ENCODE measurements at places on chromosomes 4 and X.

- no peak for DNase-seq
These were observed 66.2 kb upstream of the FRAS1 start for GRCh38 chr4:77990904-77991358.

GRCh38 chrX:72394518-72395170 is 88.9 kb upstream of the CITED1 start:
- DNase-seq: no peak

DNA sequence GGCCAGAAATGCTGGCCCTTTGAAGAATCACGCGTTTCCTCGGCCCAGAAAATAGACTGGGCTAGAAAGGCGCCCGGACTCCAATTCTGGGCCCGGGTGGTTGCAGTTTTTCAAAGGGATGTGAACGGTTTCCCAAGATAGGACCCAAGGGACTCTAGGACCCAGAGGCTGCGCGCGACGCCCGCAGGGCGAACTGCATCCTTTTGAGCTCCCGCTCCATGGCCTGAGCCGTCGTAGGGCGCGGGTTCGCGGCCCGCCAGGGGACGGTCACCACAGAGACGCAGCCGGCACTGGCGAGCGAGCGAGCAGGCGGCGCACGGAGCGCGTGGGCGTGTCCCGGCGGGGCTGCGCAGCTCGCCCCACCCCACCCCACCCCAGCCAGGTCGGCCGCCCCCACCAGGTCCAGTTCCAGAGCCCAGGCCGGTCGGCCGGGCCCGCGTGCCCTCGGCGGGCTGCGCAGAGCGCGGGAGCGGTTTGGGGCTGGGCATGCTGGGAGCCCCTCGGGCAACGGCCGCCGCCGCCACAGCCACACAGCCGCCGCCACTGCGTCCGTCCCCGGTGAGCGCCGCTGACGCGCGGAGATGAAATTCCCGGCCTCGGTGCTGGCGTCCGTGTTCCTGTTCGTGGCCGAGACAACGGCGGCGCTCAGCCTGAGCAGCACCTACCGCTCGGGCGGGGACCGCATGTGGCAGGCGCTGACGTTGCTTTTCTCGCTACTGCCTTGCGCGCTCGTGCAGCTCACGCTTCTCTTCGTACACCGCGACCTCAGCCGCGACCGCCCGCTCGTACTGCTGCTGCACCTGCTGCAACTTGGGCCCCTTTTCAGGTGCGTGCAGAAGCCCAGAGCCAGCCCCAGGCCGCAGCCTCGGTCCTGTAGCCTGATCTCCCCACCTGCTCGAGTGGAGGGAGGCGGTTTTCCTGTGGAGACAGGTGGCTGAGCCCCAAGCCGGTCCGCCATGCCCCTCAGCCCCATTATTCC is at the start of gene XK:
Gene XK, plus strand, starts transcription at position 411 of the 979 bp plus-strand sequence. Its CDS starts 171 bp downstream, at position 582.
- peak; percentile 74 for DNase-seq

GRCh38 chrX:81201071-81201470 is 642 bp downstream of the HMGN5 start:
- no peak for DNase-seq

GRCh38 chr4:140569307-140569638 is 512 bp upstream of the UCP1 start:
- DNase-seq: no peak

GRCh38 chrX:42720209-42720608 is 57.8 kb downstream of the PPP1R2C start:
- no peak for DNase-seq

DNA sequence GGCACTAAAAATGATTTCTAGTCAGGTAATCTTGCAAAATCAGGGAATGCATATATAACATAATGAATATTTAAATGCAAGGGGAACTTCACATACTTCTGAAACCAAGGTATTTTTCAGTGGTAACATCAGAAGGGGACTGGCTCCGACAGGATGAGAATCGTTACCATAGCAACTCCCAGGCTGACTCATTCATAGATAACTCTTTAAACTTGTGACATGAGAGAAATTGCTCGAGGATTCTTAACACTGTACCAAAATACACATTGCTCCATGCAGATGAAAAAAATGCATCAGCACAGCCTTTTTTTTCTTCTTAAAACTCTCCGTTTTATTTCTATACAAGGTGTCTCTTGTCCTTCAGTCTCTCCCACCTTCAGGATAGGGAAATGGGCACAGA is 114.3 kb downstream of the GABRB1 start:
- no peak for DNase-seq

DNA sequence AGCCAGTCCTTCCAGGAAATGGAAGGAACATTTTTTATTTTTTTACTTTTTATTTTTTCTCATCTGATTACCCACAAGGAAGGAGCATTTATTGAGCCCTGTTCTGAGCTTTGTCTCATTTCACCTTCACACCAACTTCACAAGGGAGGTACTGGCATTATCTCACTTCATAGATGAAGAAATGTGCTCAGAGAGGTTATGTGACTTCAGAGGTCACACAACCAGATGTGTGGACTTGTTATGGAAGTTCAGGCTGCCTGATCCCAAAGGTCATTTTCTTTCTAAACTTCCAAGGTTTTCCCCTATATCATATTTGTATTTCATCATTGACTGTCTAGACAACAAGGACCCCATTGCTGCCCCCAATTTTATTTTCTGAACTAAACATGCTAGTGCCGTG is 160.3 kb downstream of the DCLK2 start:
- no peak for DNase-seq
